ENCODE measurements at places on chromosomes 2 and 18. TPM values are rescaled to one million over a fixed set of nuclear protein-coding genes. Genes with fewer than 3 reads are reported as not detected.

Gene SH3RF3
- 1.4 TPM for total RNA-seq

Gene WDR35
- 9.2 TPM for total RNA-seq

Gene DSG2
- 19.5 TPM for total RNA-seq

Gene CROCC2
- 0.23 TPM for total RNA-seq

Gene ODC1
- total RNA-seq: 261 TPM

Gene CYBRD1
- 67.9 TPM for total RNA-seq

Gene CYP26B1
- 0.91 TPM for total RNA-seq

Gene MROH2A
- total RNA-seq: not detected

Gene STON1
- total RNA-seq: 34.0 TPM

Gene PROKR1
- total RNA-seq: not detected

Gene POMC
- 31.0 TPM for total RNA-seq

Gene KCNE4
- 1.0 TPM for total RNA-seq

GRCh38 chr2:161412346-161412745 lies 3.8 kb upstream of the TBR1 start:
- peaks cover 15% of the 10 kb centered on the region for H3K27me3 ChIP-seq
- H3K27ac ChIP-seq: no peak overlapping the region
- H3K4me1 ChIP-seq: no peaks in the 10 kb centered on the region
- H3K4me3 ChIP-seq: no peak overlapping the region

DNA sequence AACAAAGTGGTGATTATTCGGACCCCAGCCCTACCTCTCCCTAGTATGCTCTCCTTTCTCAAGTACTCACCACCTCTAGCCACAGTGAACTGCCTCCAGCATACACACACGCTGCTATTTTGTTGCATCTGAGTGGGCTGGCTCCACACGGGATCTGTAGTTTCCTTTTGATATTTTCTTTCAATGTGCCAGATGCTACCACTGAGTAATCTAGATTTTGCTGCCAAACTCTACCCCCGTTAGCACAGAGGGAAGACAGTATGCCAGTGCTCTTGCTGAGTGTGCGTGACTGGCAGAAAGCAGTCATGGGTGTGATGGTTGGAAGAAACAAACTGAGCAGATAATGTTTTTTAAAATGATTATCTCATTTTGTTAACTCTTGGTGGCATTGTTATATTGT lies 11.6 kb downstream of the CFLAR start:
- H3K36me3 ChIP-seq: no peaks in the 10 kb centered on the region
- H3K4me1 ChIP-seq: peaks cover 5% of the 10 kb centered on the region
- peak overlapping the region; percentile 45 for H3K27ac ChIP-seq
- no peaks in the 10 kb centered on the region for H3K27me3 ChIP-seq
- no peak for DNase-seq

- DNase-seq: no peak
- no peaks in the 10 kb centered on the region for H3K36me3 ChIP-seq
- no peak overlapping the region for H3K4me3 ChIP-seq
- no peak overlapping the region for H3K27ac ChIP-seq
- H3K4me1 ChIP-seq: no peaks in the 10 kb centered on the region
- no peaks in the 10 kb centered on the region for H3K27me3 ChIP-seq
Measured at GRCh38 chr2:185919155-185919554, 180.6 kb downstream of the FSIP2 start.

- H3K27ac ChIP-seq: no peak overlapping the region
- no peaks in the 10 kb centered on the region for H3K4me1 ChIP-seq
- DNase-seq: no peak
- no peaks in the 10 kb centered on the region for H3K27me3 ChIP-seq
- H3K4me3 ChIP-seq: no peak overlapping the region
Measured at GRCh38 chr2:209937893-209938292, 64.5 kb upstream of the RPE start.

DNA sequence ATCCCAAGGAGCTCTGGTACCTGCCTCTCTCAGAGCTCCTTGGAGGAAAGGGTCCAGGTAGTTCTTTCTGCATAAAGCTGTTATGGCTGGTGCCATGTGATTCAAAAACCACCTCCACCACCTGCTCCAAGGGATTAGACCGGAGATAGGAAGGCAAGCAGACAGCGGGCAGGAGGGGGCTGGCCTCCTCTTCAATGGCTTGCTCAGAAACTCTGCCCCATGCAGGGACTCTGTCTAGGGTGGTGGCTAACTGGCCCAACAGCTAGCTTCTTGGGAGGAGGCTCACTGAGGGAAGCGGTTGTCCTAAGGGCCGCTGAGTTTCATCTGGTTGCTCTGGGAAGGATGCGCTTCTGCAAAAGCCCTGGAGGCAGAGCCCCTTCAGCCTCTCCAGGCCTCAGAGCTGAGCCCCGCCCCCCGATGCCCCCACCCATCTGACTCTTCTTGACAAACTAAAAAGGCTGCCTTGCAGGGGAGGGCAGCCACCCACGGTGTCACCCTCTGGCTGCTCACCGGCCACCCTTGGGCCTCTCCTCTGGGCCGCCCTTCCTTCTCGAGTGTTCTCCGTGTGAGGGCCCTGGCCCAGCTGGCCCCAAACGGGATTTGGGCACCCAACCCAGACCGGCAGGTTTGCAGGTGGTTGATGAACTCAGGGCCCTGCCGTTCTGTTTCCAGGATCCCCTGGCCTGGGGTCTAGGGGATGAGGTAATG lies 90.2 kb downstream of the MCFD2 start:
- no peaks in the 10 kb centered on the region for H3K27me3 ChIP-seq
- H3K36me3 ChIP-seq: no peaks in the 10 kb centered on the region
- no peak overlapping the region for H3K4me3 ChIP-seq
- DNase-seq: no peak
- no peaks in the 10 kb centered on the region for H3K4me1 ChIP-seq

GRCh38 chr2:158774681-158775080 lies 20.4 kb upstream of the DAPL1 start:
- no peaks in the 10 kb centered on the region for H3K27me3 ChIP-seq
- no peak for DNase-seq
- no peaks in the 10 kb centered on the region for H3K36me3 ChIP-seq
- H3K4me3 ChIP-seq: no peak overlapping the region
- H3K27ac ChIP-seq: no peak overlapping the region

DNA sequence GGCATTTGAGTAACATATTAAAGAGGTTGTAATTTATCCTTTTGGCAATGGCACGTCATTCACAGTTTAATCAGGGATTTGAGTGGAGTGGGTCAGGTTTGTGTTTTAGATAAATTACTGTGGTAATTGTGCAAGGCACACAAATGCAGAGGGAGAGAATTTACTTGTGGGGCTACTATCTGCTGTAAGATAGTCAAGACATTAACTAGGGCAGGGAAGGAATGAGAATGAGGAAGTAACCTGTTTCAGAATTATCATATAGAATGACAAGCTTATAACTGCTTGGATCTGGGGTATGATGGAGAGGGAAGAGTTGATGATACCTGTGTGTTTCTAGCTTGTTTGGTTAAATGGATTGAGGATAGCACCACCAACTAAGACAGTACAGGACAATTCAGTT lies 58.9 kb upstream of the ZSWIM2 start:
- no peaks in the 10 kb centered on the region for H3K4me1 ChIP-seq
- H3K27ac ChIP-seq: no peak overlapping the region
- no peaks in the 10 kb centered on the region for H3K36me3 ChIP-seq
- DNase-seq: no peak
- no peak overlapping the region for H3K4me3 ChIP-seq

GRCh38 chr2:10547663-10548376 lies 99.7 kb upstream of the ODC1 start:
- H3K27me3 ChIP-seq: no peaks in the 10 kb centered on the region
- H3K27ac ChIP-seq: no peak overlapping the region
- DNase-seq: no peak
- H3K4me1 ChIP-seq: no peaks in the 10 kb centered on the region
- H3K4me3 ChIP-seq: no peak overlapping the region

GRCh38 chr2:108189316-108189715 lies 50.5 kb upstream of the SULT1C3 start:
- no peaks in the 10 kb centered on the region for H3K27me3 ChIP-seq
- H3K36me3 ChIP-seq: no peaks in the 10 kb centered on the region
- H3K27ac ChIP-seq: no peak overlapping the region
- H3K4me3 ChIP-seq: no peak overlapping the region

DNA sequence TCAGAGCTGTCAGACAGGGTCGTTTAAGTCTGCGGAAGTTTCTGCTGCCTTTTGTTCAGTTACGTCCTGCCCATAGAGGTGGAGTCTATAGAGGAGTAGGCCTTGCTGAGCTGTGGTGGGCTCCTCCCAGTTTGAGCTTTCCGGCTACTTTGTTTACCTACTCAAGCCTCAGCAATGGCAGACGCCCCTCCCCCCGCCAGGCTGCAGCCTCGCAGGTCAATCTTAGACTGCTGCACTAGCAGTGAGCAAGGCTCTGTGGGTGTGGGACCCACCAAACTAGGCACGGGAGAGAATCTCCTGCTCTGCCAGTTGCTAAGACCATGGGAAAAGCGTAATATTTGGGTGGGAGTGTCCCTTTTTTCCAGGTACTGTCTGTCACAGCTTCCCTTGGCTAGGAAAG lies 86.5 kb downstream of the EFEMP1 start:
- H3K27ac ChIP-seq: no peak overlapping the region
- H3K4me3 ChIP-seq: no peak overlapping the region
- no peaks in the 10 kb centered on the region for H3K27me3 ChIP-seq
- H3K4me1 ChIP-seq: no peaks in the 10 kb centered on the region
- no peak for DNase-seq
- H3K36me3 ChIP-seq: no peaks in the 10 kb centered on the region

DNA sequence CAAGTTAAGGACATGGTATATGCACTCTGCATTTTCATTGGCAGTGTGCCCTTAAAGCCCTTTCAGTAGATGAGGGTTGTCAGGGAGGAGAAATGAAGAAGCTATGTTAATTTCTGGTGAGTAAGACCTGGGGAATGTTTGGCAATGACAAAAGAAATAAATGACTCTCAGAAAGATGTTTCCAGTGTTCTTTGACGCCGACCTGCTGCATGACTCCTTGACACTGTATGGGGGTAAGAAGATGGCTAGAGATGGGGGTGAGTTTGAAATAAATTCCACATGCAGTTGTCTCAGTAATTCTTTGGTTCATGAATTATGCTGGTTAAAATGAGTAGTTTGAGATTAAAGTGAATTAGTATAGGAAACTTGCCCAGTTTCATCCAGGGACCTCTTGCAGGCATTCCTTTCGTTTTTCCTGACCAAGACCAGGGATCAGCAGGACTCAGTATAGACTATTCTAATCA lies 5.9 kb downstream of the CCDC121 start:
- H3K36me3 ChIP-seq: no peaks in the 10 kb centered on the region
- no peak overlapping the region for H3K4me3 ChIP-seq
- H3K4me1 ChIP-seq: peaks cover 8% of the 10 kb centered on the region
- H3K27ac ChIP-seq: no peak overlapping the region
- no peak for DNase-seq
- no peaks in the 10 kb centered on the region for H3K27me3 ChIP-seq

DNA sequence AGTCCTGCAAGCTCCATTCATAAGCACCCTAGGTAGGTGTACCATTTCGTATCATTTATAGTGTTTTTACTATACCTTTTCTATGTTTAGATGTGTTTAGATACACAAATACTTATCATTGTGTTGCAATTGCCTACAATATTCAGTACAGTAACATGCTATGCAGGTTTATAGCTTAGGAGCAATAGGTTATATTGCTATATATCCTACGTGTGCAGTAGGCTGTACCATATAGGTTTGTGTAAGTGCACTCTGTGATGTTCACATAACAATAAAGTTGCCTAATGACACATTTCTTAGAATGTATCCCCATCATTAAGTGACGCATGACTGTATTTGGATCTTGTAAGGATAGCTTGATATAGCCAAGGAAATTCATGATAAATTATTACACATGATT lies 88.6 kb upstream of the CDH20 start:
- no peaks in the 10 kb centered on the region for H3K36me3 ChIP-seq
- H3K4me3 ChIP-seq: no peak overlapping the region
- H3K27me3 ChIP-seq: no peaks in the 10 kb centered on the region
- no peak overlapping the region for H3K27ac ChIP-seq
- no peak for DNase-seq
- H3K4me1 ChIP-seq: no peaks in the 10 kb centered on the region

DNA sequence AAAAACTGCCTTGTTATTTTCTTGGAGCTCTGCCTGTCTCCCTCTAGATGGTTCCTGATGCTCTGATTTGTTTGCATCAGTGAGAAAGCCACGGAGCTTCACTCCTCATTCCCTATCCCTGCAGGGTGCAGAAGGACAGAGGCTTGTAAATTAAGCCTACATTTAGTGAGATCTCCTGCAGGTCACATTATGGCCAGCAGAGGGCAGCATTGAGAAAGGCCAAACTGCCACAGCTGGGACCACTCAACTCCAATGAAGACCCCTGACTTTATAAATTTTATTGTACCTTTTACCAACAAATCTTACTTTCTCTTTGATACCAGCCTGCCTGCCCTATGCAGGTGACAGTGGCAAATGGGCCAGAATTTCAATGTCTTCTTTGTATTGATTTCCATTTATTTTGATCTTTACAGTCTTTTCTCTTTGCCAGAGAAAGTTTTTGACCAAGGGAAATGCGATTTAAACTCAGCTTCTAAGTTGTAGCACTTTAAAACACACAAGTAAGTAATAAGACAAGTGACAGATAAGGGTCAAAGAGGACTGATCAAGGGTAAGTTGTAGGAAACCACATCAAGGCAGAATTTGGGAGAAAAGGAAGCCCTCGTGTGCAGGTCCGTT lies 1029.1 kb upstream of the KLHL29 start:
- H3K36me3 ChIP-seq: no peaks in the 10 kb centered on the region
- no peaks in the 10 kb centered on the region for H3K27me3 ChIP-seq
- no peaks in the 10 kb centered on the region for H3K4me1 ChIP-seq
- DNase-seq: peak; percentile 55
- H3K4me3 ChIP-seq: no peak overlapping the region

DNA sequence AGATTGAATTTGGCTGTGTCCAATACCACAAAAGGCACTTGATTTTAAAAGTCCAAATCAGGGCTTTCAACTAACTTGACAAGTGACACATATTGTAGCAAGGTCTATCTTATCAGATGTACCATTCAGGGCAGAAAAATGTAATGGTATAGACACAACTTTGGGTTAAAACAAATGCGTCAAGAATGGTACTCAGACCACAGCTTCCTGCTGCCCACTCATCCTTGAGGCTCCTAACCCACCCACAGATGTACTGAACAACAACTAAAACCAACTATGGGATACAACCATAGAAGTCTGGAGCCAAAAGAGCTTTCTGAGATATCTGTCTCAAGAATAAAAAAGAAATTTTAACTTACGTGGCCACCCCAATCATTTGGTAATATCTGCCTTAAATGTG lies 105.2 kb downstream of the RBM43 start:
- no peaks in the 10 kb centered on the region for H3K27me3 ChIP-seq
- no peak for DNase-seq
- no peak overlapping the region for H3K4me3 ChIP-seq
- no peak overlapping the region for H3K27ac ChIP-seq

GRCh38 chr2:150806336-150806735 lies 318.9 kb upstream of the RND3 start:
- no peaks in the 10 kb centered on the region for H3K4me1 ChIP-seq
- DNase-seq: no peak
- H3K27me3 ChIP-seq: no peaks in the 10 kb centered on the region

Data from prostate gland (tissue), 2 donors.